ENCODE measurements at places on chromosomes 3 and 15.

DNA sequence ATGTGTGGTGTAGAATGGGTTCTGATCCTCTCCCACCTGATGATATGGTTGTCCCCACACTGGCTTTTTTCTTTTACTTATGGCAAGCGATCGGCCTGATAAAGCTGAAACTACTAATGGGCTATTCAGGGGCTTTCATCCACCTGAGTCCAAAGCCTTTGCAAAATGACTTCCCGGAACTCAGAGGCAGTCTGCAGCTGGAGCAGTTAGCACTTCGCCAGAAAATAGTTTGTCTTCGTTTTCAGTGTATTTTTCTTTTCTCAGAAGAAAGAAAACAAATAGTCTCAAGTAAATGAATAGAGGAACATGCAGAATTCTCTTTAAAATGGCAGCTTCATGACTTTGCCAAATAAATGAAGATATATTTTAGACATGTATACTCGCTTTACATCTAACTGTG, 306.0 kb upstream of the ADAMTS9 start:
- no peak for DNase-seq

DNA sequence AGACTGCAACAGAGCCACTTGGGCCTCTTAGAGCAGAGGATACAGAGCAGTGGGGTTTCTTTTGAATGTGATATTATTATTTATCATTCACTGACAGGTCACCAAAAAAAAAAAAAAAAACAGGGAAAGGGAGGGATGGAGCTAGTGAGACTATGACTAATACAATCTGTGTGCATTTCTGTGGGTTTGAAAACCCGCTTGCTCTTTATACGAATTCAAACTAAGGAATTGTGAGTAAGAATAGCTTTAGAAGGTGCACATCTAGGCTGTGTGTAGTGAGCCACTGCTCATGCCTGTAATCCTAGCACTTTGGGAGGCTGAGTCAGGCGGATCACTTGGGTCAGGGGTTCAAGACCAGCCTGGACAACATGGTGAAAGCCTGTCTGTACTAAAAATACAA, 186.6 kb upstream of the MANF start:
- no peak for DNase-seq

GRCh38 chr15:92608866-92609700, 46.5 kb downstream of the FAM174B start:
- no peak for DNase-seq

- DNase-seq = no peak
Observed at GRCh38 chr15:61157933-61158332, 71.2 kb downstream of the RORA start.

DNA sequence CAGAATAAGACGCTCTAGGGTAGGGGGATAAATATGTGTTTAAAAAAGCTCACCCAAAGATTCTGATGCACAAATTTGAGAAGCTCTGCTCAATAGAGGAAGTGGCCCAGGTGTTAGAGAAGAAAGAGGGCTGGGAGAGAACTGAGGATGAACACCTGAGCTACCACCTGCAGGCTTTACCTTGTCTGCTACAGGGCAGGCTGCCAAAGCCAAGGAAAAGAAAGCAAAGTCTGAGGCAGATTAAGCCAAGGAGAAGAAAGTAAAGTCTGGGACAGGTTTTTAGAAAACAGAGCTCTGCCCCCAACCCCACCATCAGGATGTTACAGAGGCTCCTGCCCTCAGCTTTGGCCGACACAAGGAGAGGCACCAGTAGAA, 92.9 kb downstream of the THRB start:
- DNase-seq = no peak

Data from left renal cortex interstitium (tissue), 4 donors.